ENCODE measurements at places on chromosomes 16 and 17.

DNA sequence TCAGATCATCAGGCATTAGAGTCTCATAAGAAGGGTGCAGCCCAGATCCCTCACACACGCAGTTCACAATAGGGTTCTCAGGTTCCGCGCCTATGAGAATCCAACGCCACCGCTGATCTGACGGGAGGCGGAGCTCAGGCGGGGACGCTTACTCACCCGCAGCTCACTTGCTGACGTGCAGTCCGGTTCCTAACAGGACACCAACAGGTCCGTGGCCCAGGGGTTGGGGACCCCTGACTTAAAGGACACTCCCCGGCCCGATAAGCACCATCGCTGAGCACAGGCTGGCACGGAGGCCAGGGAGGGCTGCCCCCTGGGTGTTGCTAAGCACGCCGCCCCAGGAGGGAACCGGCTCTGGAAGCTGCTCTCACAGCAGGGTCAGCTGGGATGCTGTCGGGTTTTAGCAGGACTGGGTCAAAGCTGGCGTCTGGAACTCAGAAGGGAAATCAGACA, 30.1 kb upstream of the BAHCC1 start:
- peak; percentile 66 for DNase-seq

GRCh38 chr17:73973586-73974409, 229.7 kb upstream of the RPL38 start:
- no peak for DNase-seq

- no peak for DNase-seq
Observed at GRCh38 chr17:50672071-50672470, 35.6 kb downstream of the ANKRD40 start.

GRCh38 chr17:59004338-59005111, 102.2 kb downstream of the TRIM37 start:
- peak; percentile 42 for DNase-seq

DNA sequence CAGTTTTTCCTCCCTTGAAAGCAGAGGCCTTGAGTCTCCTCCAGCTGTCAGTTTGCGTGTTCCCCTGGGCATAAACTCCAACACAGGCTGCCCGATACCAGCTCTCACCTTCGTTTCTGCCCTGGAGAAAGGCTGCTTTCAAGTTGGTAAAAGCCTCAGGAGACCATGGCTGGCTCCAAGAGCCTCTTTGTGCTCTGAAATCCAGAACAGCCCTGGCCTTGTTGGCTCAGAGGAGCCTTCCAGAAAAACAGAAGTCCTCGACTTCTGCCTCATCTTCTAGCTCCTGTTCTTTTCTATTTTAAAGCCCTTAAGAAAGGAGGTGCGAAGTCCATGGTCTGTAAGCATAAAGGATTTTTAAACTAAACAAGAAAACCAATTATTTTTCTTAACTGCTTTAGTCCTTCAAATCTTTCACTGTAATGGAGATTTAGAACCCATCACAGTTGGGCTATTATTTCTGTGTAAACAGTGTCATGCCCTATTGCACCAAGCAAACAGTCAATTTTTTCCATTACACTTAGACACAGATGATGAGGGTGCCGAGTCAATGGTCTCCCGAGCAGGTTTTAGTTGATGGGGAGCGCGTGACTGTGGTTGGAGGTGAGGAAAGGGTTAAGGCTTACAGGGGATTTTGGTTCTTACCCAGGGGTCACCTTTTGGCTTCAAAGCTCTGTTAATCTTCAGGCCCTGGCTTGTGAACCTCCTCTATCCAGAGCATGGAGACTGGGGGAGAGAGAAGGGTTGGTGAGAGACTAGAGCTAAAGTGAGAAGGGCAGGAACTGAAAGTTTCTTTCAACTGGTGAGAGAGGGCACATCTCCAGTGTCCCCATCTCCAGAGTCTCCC, 212.8 kb downstream of the MSI2 start:
- no peak for DNase-seq

DNA sequence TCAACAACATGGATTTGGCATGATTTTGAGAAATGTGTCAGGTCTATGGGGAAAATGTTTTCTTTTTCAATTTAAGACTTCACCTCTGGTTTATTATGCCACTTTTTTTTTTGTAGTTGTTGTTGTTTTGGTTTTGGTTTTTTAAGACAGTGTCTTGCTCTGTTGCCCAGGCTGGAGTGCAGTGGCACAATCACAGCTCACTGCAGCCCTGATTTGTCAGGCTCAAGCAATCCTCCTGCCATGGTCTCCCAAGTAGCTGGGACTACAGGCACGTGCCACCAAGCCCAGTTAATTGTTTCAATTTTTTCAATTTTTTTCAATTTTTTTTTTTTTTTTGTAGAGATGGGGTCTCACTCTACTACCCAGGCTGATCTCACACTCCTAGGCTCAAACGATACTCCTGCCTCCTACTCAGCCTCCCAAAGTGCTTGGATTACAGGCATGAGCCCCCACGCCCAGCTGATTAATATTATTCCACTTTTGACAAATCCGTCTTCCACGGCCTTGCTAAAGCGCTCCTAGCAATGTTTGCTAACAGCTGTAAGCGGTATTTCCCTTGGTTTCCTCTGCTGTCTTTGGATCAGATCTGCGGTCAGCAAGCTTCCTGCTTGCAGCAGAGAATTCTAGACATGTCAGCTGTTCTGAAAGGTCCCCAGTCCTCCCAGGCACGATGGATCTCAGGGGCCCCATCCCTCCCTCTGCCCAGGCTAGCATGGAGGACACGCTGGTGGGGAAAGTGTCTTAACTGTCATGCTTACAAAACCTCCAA, 7.0 kb upstream of the MILR1 start:
- DNase-seq: no peak

GRCh38 chr17:27570578-27570914, 60.4 kb upstream of the LGALS9 start:
- DNase-seq: no peak

GRCh38 chr16:56241596-56241995, 50.3 kb downstream of the GNAO1 start:
- DNase-seq: no peak

GRCh38 chr17:1110862-1111598, 68.8 kb downstream of the ABR start:
- no peak for DNase-seq

GRCh38 chr17:66620528-66620927, 214.4 kb upstream of the CACNG5 start:
- no peak for DNase-seq

DNA sequence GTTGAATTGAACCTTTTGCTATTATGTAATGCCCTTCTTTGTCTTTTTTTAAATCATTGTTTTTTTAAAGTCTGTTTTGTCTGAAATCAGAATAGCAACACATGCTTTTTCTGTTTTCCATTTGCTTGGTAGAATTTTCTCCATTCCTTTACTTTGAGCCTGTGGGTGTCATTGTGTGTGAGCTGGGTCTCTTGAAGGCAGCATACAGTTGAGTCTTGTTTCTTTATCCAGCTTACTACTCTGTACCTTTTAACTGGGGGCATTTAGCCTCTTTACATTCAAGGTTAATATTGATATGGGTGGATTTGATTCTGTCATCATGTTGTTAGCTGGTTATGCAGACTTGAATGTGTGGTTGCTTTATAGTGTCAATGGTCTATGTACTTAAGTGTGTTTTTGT, 292.0 kb downstream of the MAP2K4 start:
- no peak for DNase-seq
